Chondrocyte (in vitro differentiated cells): ENCODE measurements at places on chromosomes 1 and 21. TPM values are rescaled to one million over a fixed set of nuclear protein-coding genes. Genes with fewer than 3 reads are reported as not detected.

DNA sequence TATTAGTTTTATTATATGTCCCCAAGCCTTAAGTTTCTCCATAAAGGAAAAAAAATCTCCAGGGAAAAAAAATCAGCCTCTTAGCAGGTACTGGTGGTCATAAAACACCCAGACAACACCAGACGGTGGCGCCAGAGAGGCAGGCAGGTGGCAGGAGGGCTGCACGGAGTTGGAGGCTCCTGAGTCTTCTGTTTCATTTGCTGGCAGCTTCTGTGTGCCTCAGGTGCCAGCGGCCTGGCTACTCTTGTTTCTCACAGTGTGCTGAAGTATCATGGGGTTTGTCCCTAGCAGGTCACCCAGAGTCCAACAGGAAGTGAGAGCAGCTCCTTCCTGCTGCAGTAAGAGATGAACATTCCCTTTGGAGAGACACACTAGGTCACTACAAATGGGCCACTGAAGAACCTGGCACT, 123.3 kb upstream of the GADD45A start:
- H3K27me3 ChIP-seq, result no peaks in the 10 kb centered on the region
- DNase-seq, result no peak
- no peak overlapping the region for H3K27ac ChIP-seq
- H3K4me3 ChIP-seq, result no peak overlapping the region
- peaks cover 16% of the 10 kb centered on the region for H3K4me1 ChIP-seq

GRCh38 chr1:192609110-192610079, 26.6 kb upstream of the RGS13 start:
- no peak overlapping the region for H3K27ac ChIP-seq
- no peaks in the 10 kb centered on the region for H3K36me3 ChIP-seq
- peak; percentile 49 for DNase-seq
- H3K4me3 ChIP-seq, result no peak overlapping the region

- no peaks in the 10 kb centered on the region for H3K36me3 ChIP-seq
- H3K4me3 ChIP-seq, result no peak overlapping the region
- no peak for DNase-seq
- no peak overlapping the region for H3K27ac ChIP-seq
- H3K4me1 ChIP-seq, result no peaks in the 10 kb centered on the region
Measured at GRCh38 chr1:14567056-14567455, 31.4 kb upstream of the KAZN start.

- H3K27me3 ChIP-seq, result no peaks in the 10 kb centered on the region
- peaks cover 31% of the 10 kb centered on the region for H3K4me1 ChIP-seq
- H3K4me3 ChIP-seq, result peak overlapping the region; percentile 17
- H3K36me3 ChIP-seq, result peaks cover 12% of the 10 kb centered on the region
- no peak for DNase-seq
- H3K27ac ChIP-seq, result peak overlapping the region; percentile 89
Measured at GRCh38 chr1:199448646-199449045, 578.9 kb upstream of the NR5A2 start.

- no peak overlapping the region for H3K27ac ChIP-seq
- H3K4me1 ChIP-seq, result peaks cover 9% of the 10 kb centered on the region
- DNase-seq, result no peak
Measured at GRCh38 chr1:232650418-232650817, 20.5 kb upstream of the SIPA1L2 start.

GRCh38 chr1:228405200-228405978, 1.2 kb downstream of the TRIM11 start:
- DNase-seq, result peak; percentile 68
- H3K4me1 ChIP-seq, result peaks cover 40% of the 10 kb centered on the region
- no peaks in the 10 kb centered on the region for H3K27me3 ChIP-seq
- peaks cover 8% of the 10 kb centered on the region for H3K36me3 ChIP-seq
- H3K4me3 ChIP-seq, result peak overlapping the region; percentile 86

- no peak overlapping the region for H3K4me3 ChIP-seq
- peak overlapping the region; percentile 78 for H3K27ac ChIP-seq
- H3K27me3 ChIP-seq, result no peaks in the 10 kb centered on the region
- H3K4me1 ChIP-seq, result peaks cover 57% of the 10 kb centered on the region
- H3K36me3 ChIP-seq, result peaks cover 7% of the 10 kb centered on the region
Measured at GRCh38 chr1:101004670-101005069, 20.9 kb downstream of the DPH5 start.

- H3K36me3 ChIP-seq, result peaks cover 1% of the 10 kb centered on the region
- H3K4me1 ChIP-seq, result peaks cover 11% of the 10 kb centered on the region
- no peaks in the 10 kb centered on the region for H3K27me3 ChIP-seq
- H3K4me3 ChIP-seq, result no peak overlapping the region
Measured at GRCh38 chr1:112470966-112471365, 37.8 kb upstream of the WNT2B start.

GRCh38 chr1:178283409-178283808, 189.5 kb downstream of the RASAL2 start:
- DNase-seq, result no peak
- peaks cover 46% of the 10 kb centered on the region for H3K4me1 ChIP-seq
- H3K27me3 ChIP-seq, result no peaks in the 10 kb centered on the region
- no peak overlapping the region for H3K4me3 ChIP-seq
- peaks cover 12% of the 10 kb centered on the region for H3K36me3 ChIP-seq

Gene RASSF5
- 0.12 to 0.36 TPM (median 0.27 TPM) in 3 replicates for total RNA-seq

Gene TMEM82
- total RNA-seq, result not detected in 3 replicates

Gene HSD3B2
- not detected in 3 replicates for total RNA-seq

Gene KCNC4
- 2.7 to 5.2 TPM (median 3.2 TPM) in 3 replicates for total RNA-seq

Gene GJA5
- total RNA-seq, result 0.17 to 0.44 TPM in 2 of 3 replicates, not detected in the other

Gene GPR37L1
- not detected in 3 replicates for total RNA-seq

Gene PRAMEF2
- total RNA-seq, result not detected in 3 replicates

Gene NEXN
- total RNA-seq, result 46.2 to 48.3 TPM (median 47.6 TPM) in 3 replicates

Gene CLDN14
- total RNA-seq, result not detected in 3 replicates
